ENCODE measurements at places on chromosomes 11 and 22.

DNA sequence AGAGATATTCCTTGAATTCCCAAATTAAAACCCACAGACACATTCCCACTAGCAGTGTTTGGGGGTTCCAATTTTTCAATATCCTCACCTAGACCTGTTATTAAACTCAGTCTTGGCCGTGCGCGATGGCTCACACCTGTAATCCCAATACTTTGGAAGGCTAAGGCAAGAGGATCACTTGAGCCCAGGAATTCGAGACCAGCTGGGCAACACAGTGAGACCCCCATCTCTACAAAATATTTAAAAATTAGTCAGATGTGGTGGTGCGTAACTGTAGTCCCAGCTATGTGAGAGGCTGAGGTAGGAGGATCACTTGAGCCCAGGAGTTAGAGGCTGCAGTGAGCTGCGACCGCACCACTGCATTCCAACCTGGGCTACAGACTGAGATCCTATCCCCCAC is 53.3 kb downstream of the RRAS2 start:
- no peak for DNase-seq

- DNase-seq, result no peak
These were observed 41.5 kb downstream of the ST3GAL4 start for GRCh38 chr11:126396965-126397364.

DNA sequence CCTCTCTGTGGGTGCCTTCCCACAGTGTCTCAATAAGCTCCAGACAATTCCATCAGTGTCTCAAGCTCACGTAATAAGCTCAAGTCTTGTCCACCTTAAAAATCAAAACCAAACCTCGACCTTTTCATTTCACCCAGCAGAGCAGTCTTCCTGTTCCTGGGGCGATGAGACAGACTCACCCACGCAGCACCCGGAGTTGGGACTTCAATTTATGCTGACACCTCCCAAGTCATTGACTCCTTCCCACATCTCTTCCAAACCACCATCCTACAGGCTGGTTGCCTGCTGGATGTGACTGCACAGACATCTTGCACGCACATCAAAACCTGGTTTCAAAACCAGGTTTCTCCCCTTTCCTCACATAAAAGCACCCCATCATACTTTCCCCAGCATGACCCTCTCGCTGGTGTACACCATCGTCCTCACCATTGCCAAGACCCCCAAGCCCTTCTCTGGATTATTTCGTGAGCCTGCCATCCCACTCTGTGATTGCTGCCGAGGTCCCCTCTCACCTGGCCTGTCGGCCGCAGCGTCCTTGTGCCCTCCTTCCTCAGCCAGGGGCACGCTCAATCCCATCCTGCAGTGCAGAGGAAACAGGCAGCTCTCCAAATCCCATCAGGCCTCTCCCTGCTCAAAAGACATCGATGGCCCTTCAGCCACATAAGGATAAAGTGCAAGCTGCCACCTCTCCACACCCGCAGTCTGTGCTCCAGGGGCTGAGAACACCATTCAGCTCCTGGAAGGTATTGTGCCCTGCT is 45.1 kb upstream of the FBXO3 start:
- DNase-seq, result no peak

DNA sequence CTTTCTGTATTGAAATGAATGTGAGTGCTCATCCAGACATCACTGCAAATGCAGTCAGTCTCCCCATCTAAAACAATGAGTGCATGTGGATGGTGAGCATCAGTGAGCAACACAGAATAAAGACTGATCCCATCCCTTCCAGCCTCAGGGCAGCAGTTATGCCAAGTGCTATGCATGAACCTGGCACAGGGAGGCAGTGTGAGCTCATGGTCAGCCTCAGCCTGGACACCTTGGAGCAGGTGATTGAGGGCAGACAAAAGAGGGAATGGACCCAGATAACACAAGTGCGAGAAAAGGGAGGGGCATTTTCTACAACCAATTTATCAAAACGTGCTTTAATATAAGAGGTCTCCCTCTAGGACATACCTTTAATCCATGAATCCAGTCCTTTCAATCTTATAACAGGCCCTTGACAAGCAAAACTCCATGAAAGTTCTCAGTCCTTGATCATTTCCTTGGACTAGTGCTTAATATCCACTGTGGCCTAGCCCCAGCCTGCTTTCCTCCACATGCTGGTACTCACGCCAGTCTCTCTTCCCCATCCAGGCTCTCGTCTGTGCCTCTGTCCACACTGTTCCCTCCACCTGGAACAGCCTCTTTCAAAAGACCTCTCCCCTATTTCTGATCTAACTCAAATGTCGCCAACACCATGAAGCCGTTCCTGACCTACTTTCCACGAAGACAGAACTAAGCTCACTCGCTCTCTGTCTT is 50.5 kb upstream of the LRRC55 start:
- no peak for DNase-seq

DNA sequence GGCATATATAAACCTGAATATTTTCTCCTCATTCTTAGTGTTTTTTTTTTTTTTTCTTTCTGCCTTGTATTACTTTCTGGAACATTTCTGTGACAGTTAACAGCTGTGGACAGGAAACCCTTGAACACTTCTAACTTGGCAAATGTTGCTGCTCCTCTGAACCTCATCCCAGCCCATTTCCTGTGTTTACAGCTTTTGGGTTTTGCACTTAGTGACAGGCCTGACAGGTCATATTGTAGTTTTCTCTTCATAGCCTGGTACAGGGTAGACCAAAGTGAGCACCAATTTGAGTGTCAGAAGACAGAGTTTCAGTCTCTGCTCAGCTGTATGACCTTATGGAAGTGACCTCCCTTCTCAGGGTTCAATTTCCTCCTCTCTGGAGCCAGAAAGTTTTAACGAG is 91.6 kb downstream of the STIM1 start:
- DNase-seq, result peak; percentile 22

DNA sequence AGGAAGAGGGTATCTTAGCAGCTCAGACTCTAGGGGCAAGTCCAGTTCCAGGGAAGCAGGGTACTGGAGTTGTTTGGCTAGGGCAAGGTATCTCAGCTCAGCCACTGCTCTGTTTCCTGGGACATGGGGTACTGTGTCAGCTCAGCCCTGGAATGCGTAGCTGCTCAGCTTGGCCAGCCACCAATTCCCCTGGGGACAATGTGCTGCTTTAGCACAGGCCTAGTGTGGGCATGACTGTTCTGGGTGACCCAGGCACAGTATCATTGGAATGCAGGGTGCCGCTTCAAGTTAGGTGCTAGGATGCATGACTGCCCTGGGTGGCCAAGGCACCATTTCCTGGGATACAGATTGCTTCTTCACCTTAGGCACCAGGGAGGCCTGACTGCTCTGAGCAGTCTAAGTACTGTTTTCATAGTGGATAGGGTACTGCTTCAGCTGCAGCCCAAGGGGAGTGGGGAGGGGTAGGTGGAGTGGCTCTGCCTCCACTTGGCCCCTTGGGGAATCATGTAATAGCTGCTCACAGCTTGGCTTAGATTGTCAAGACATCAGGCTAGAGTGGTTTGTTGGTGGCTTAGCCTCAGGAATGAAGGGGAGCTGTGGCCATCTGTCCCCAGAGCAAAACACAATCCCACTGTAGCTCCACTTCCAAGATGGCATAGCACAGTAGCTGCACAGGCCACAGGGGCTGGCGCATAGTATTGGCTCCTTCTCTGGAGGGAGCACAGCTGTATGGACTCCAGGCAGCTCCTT is 36.0 kb downstream of the MADD start:
- DNase-seq, result no peak

GRCh38 chr11:118017631-118018315 is 31.6 kb downstream of the IL10RA start:
- no peak for DNase-seq

Data from activated T-cell treated with anti-CD3 and anti-CD28 coated beads for 1 hour (primary cell).